ENCODE measurements at places on chromosomes 2 and 18. TPM values are rescaled to one million over a fixed set of nuclear protein-coding genes. Genes with fewer than 3 reads are reported as not detected.

GRCh38 chr2:102286041-102286440, 25.3 kb upstream of the IL1RL1 start:
- DNase-seq = no peak
- H3K27ac ChIP-seq = no peak overlapping the region
- peaks cover 22% of the 10 kb centered on the region for H3K4me1 ChIP-seq

GRCh38 chr2:100010606-100011005, 131.8 kb downstream of the AFF3 start:
- no peak overlapping the region for H3K4me3 ChIP-seq
- no peak for DNase-seq
- H3K36me3 ChIP-seq = no peaks in the 10 kb centered on the region

DNA sequence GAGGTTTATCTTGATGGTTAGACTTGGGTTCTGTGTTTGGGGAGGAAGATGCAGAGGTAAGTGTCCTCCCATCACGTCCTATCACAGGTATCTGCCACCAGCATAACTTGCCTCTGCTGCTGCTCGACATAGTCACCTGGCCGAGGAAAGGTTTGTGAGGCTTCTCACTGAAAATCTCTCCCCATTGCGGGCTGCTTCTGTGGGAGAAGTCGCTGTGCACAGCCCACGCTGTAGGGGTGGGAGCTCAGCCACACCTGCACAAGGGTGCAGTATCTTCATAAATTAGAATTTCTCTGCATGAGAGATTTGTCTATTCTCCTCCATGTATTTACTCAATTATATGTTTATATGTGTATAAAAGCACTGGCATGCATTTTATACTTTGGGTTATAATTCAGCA, 415.7 kb upstream of the MYT1L start:
- H3K4me1 ChIP-seq = no peaks in the 10 kb centered on the region
- no peaks in the 10 kb centered on the region for H3K27me3 ChIP-seq
- no peaks in the 10 kb centered on the region for H3K36me3 ChIP-seq
- no peak overlapping the region for H3K4me3 ChIP-seq
- no peak overlapping the region for H3K27ac ChIP-seq

DNA sequence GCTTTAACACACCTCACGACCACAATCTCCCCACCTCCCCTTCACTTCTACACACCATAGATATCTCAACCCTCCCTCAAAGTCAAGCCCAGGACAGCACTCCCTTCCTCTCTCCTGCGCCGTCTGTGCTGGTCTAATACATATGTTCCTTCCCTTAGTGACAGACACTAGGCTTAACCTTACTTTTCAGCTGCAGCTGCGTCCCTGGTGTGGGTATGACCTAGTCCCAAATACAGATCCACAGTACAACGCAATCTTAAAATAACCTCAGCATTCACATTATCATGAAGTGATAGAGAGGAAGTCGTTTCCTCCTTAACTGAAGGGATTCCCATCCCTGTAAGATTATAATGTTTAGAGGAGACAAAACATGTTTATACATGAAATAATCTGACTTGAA, 192.7 kb upstream of the TANK start:
- DNase-seq = no peak
- H3K27me3 ChIP-seq = peaks cover 14% of the 10 kb centered on the region
- no peak overlapping the region for H3K27ac ChIP-seq
- no peaks in the 10 kb centered on the region for H3K4me1 ChIP-seq
- H3K36me3 ChIP-seq = no peaks in the 10 kb centered on the region

The CRYGB gene
- total RNA-seq = not detected

The ASIC4 gene
- not detected for total RNA-seq

- no peak overlapping the region for H3K27ac ChIP-seq
- no peaks in the 10 kb centered on the region for H3K27me3 ChIP-seq
- no peak overlapping the region for H3K4me3 ChIP-seq
- H3K4me1 ChIP-seq = peaks cover 4% of the 10 kb centered on the region
Measured at GRCh38 chr18:57644540-57644939, 22.9 kb upstream of the NARS1 start.

The SIX3 gene
- not detected for total RNA-seq

The EVX2 gene
- total RNA-seq = not detected

- no peak overlapping the region for H3K27ac ChIP-seq
- DNase-seq = no peak
- H3K27me3 ChIP-seq = peaks cover 3% of the 10 kb centered on the region
Measured at GRCh38 chr18:43578706-43579105, 301.4 kb upstream of the SYT4 start.

- H3K4me3 ChIP-seq = no peak overlapping the region
- H3K27me3 ChIP-seq = no peaks in the 10 kb centered on the region
- DNase-seq = no peak
- H3K36me3 ChIP-seq = no peaks in the 10 kb centered on the region
- H3K4me1 ChIP-seq = no peaks in the 10 kb centered on the region
Measured at GRCh38 chr18:65761636-65762295, 11.0 kb downstream of the CDH7 start.

DNA sequence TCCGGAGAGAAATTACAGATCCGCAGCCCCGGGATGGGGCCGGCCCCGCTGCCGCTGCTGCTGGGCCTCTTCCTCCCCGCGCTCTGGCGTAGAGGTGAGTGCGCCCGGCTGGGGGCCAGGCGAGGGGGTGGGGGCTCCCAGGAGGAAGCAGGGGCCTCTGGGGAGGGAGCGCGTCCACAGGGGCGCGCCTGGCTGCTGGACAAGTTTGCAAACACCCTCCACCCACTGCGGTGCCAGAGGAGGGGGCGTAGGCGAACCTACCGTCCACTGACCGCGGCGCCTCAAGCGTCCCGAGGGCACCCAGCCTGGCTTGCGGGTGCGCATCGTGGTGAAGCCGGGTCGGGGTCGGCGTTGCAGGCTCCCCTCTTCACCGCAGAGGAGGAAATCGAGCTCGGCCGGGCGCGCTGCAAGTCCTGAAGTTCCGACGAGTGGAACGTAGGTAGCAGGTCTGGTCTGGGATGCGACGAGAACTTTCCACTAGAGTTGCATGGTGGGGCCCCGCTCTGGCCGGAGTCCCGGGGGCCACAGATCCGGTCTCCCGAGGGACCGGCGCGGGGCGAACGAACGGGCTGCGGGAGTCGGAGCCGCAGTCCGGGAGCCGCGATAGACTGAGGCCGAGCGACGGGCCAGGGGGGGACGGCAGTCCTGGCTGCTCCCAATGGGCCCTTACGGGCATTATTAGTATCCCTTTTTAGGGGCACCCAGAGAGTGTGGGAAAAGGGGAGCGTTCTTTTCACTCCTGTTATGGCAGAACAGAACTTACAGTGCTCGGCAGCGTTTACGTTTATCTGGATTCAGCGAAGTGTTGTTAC, 502 bp downstream of the MERTK start:
- peaks cover 17% of the 10 kb centered on the region for H3K4me1 ChIP-seq
- DNase-seq = peak; percentile 7
- peaks cover 38% of the 10 kb centered on the region for H3K27me3 ChIP-seq
- peak overlapping the region; percentile 69 for H3K4me3 ChIP-seq
- no peaks in the 10 kb centered on the region for H3K36me3 ChIP-seq

GRCh38 chr2:134225841-134226240, 28.0 kb upstream of the MGAT5 start:
- H3K27me3 ChIP-seq = peaks cover 3% of the 10 kb centered on the region
- peaks cover 14% of the 10 kb centered on the region for H3K36me3 ChIP-seq
- no peak overlapping the region for H3K4me3 ChIP-seq
- peaks cover 21% of the 10 kb centered on the region for H3K4me1 ChIP-seq
- H3K27ac ChIP-seq = no peak overlapping the region

The MC4R gene
- total RNA-seq = not detected

The RAD51AP2 gene
- total RNA-seq = not detected

The TOGARAM2 gene
- 5.8 TPM for total RNA-seq

GRCh38 chr2:217742276-217742675, 260.5 kb downstream of the TNS1 start:
- no peak overlapping the region for H3K4me3 ChIP-seq
- H3K36me3 ChIP-seq = no peaks in the 10 kb centered on the region
- H3K4me1 ChIP-seq = no peaks in the 10 kb centered on the region
- DNase-seq = no peak
- peaks cover 4% of the 10 kb centered on the region for H3K27me3 ChIP-seq

DNA sequence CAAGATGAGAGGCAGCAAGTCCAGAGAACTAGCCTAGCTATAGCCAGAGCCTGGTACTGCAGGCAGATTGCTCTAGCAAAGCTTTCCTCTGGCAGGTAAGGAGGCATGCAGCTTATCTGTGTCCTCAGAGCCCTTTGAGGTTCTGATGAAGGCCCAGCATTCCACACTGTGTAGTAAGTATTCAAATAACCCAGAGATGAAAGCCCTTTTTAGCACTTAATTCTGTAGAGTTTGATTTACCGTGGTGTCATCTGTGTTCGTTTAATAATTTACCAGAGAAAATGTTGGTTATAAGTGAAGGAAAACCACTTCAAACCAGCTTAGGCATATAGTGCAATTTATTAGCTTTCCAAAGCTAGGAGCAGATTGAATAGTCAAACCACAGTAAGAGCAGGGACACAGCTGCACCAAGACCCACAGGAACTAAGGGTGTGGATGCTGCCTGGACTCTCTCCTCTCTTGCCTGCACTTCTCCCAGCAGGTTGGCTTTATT, 226.6 kb downstream of the BABAM2 start:
- no peak for DNase-seq
- no peak overlapping the region for H3K4me3 ChIP-seq
- no peak overlapping the region for H3K27ac ChIP-seq
- H3K36me3 ChIP-seq = peaks cover 2% of the 10 kb centered on the region
- H3K4me1 ChIP-seq = no peaks in the 10 kb centered on the region

GRCh38 chr18:49723648-49724180, 89.6 kb downstream of the ACAA2 start:
- peaks cover 26% of the 10 kb centered on the region for H3K27me3 ChIP-seq
- no peaks in the 10 kb centered on the region for H3K36me3 ChIP-seq
- peak overlapping the region; percentile 21 for H3K4me3 ChIP-seq
- DNase-seq = no peak

DNA sequence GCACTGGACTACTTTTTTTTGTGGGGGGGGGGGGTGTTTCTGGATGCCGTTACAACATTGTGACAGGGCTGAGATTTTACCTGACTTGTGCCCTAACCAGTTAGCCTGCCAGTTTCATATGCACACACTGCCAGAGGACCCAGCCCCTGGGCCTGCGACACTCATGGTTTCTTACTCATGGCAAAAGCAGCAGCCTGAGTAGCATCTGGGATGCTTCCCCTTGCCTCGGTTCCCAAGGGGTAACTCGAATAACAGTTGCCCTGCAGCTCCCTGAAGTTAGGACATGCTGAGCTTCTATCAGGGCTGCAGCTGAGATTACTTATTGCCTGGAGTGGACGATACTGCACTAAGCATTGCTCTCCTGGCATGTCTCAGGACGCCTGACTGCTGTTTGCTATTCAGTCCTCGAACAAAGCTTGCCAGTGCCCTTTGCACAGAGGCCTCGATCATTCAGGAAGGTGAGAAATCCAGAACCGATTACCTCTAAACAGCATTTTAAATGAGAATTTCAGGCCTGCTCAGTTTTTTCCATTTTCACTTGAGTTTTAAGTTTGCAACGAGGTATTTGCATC, 47.9 kb downstream of the TRPM8 start:
- H3K27ac ChIP-seq = no peak overlapping the region
- no peak for DNase-seq
- H3K4me3 ChIP-seq = no peak overlapping the region

The FNDC4 gene
- total RNA-seq = 0.10 TPM

The SYT4 gene
- not detected for total RNA-seq

DNA sequence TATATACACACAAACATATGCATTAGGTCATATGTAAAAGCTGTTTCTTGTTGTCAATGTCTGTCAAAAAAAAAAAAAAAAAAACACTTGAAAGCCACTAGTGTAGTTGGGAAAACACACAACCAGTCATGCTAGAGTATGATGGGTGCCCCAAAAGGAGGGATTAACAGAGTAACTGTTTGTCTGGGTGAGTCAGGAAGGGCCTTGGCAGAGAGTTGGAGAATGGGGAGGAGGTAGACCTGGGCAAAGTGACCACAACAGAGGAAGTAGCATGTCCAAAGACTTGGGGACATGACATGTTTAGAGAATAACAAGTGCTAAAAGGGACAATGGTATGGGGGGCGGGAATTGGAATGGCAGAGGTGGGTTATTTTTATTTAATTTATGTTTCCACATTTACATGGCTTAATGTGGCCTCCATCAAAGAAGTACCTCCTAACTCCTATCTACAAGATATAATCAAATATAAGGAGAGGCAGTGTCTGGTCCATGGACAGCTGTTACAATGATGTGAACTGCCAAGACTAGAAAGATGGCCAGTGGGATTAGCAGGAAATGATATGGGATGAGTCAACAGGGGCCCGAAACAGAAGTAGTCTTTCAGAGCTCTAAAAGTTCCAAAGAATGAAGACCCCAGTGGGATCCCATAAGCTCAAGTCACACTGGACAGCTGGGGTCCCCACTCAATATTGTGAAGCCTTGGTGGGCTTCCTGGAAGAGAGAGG, 99.9 kb upstream of the ZFP36L2 start:
- H3K27me3 ChIP-seq = no peaks in the 10 kb centered on the region
- H3K27ac ChIP-seq = no peak overlapping the region
- no peaks in the 10 kb centered on the region for H3K4me1 ChIP-seq
- H3K4me3 ChIP-seq = no peak overlapping the region
- peaks cover 14% of the 10 kb centered on the region for H3K36me3 ChIP-seq

The TMEM17 gene
- total RNA-seq = 0.15 TPM

DNA sequence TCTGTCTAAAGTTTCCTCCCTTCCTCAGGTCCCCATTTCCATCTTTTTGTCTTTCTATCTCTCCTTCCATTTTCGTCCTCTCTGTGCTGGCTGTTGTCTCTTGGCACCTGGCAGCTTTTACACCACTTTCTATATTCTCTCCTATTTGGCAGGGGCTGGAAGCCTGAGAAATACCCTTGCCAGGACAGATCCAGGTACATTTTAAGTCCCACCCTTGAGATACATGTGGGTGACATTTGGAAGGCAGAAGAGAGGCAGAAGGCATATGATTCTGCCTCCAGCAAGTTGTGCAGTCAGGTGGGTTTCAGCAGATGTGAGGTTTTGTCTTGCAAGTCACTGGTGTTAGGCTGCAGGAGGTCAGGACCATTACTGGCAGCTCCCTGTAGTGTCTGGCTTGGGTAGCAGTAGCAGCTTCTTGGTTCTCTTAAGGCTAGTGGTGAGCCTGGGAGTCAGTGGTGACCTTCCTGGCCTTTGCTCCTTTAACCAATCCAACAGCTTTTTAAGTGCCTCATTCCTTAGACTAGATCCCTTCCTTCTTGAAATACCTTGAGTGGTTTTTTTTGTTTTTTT, 90.1 kb downstream of the CAPN13 start:
- H3K27ac ChIP-seq = no peak overlapping the region
- peaks cover 16% of the 10 kb centered on the region for H3K4me1 ChIP-seq
- H3K4me3 ChIP-seq = no peak overlapping the region
- peaks cover 7% of the 10 kb centered on the region for H3K27me3 ChIP-seq

DNA sequence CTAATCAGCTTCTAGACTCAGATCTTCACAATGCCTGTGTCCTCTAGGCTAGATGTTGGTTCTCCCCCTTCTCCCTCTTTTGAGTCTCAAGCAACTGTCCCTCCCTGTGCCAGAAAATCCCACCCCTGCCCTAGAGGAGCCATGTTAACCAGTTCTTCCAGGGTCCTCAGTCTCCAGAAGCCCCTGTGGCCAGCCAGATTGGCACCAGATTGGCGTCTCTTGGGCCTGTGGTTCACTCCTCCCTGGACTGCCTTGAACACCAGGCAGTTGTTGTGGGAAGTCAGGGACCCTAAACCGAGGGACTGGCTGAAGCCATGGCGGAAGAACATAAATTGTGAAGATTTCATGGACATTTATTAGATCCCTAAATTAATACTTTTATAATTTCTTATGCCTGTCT, 36.6 kb downstream of the CYP26B1 start:
- no peaks in the 10 kb centered on the region for H3K4me1 ChIP-seq
- H3K36me3 ChIP-seq = no peaks in the 10 kb centered on the region
- DNase-seq = no peak
- peaks cover 9% of the 10 kb centered on the region for H3K27me3 ChIP-seq
- H3K27ac ChIP-seq = no peak overlapping the region

GRCh38 chr2:166060191-166060590, 67.6 kb downstream of the SCN1A start:
- no peak for DNase-seq
- H3K4me3 ChIP-seq = no peak overlapping the region
- H3K4me1 ChIP-seq = no peaks in the 10 kb centered on the region
- peaks cover 8% of the 10 kb centered on the region for H3K27me3 ChIP-seq
- H3K27ac ChIP-seq = no peak overlapping the region

Data from activated T-helper 1 cell treated with anti-CD3 and anti-CD28 coated beads, Interleukin-12 subunit alpha, Interleukin-12 subunit beta, Interleukin-2, Interleukin-4 antibody, amounts not matched to agents 30 ng/mL and 10 ng/mL and 1 ng/mL, durations not matched to agents 14 hours and 24 hours and 36 hours (primary cell).